Stimulated activated CD4-positive, alpha-beta T cell treated with anti-CD3 and anti-CD28 coated beads, TNF-alpha, amount 100 ng/mL, for 24 hours (primary cell): ENCODE measurements at places on chromosomes 13 and 19.

GRCh38 chr13:47146136-47146535 lies 249.3 kb upstream of the HTR2A start:
- DNase-seq, result no peak

GRCh38 chr19:40690050-40690692 lies at the start of gene NUMBL:
TSS of gene NUMBL (minus strand) at chr19:40690651. CDS start at chr19:40690483, 168 bp downstream.
- no peak for DNase-seq

GRCh38 chr13:59210543-59210942 lies 953.2 kb downstream of the DIAPH3 start:
- no peak for DNase-seq

DNA sequence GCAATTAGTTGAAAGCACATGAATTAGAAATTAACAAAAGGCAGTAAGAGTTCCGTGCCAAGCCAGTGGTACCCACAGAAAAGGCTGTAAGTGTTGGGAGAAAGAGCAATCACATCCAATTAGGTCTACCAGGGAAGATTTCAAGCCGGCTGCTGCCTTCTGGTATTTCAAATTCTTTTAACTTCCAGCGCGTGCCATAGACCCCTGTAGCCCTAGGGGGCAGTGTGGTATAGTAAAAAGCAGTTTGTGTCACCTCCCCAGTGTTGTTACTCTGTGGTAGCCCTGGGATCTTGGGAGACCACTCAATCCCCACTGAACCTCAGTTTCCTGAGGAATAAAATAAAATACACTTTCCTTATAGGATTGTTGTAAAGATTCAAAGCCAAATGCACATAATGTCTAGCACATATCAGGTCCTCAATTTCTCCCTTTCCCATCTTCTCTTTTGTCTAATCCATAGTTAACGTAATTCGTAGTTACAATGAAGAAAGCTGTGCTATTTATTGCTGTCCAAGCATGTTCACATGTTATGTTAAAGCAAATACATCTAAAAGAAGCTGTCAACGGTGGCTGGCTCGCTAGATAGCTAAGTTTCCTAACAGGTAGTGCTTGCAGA lies 230.2 kb downstream of the TDRD3 start:
- DNase-seq, result peak; percentile 2

DNA sequence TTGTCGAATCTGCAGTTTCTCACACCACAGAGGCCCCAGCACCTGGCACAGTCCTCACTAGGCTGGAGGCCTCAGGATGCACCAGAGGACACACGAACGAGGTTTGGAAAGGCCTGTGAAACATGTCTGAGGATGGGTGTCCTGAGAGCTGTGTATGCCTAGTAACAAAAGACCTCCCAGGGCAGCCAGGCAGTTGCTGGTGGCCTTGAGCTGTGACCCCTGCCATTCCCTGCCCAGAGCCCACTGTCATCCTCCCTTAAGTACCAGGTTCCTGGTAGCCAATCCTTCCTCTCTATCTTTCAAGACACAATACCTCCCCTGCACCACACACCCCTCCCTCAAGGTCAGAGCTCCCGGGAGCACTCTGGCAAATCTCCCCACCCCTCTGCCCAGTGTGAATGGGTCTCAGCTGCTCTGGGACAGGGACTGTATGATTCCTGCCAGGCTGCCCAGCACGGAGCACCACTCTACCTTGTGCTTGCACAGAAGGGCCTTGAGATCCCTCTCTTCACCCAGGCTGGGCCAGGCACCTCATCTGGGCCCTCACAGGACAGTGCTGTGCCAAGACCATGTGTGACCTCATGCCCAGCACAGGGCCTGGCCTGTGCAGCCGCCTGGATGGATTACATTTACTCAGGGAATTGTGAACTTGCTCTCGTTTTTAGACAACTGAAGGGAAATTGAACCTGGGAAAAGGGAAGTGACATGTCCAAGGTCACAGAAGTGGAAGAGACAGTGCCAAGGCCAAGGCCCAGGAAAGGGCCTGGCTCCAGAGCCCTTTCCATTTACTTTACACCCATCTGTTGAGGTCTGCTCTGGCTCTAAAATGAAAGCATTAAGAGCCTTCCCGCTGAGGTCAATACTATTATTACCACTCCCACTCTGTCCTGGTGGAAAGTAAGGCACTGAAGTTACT lies 2.2 kb downstream of the ZNF787 start:
- DNase-seq, result no peak

GRCh38 chr19:49212016-49212701 lies 54.6 kb downstream of the TRPM4 start:
- DNase-seq, result no peak

GRCh38 chr19:15812060-15812722 lies 3.3 kb downstream of the OR10H1 start:
- DNase-seq, result no peak

DNA sequence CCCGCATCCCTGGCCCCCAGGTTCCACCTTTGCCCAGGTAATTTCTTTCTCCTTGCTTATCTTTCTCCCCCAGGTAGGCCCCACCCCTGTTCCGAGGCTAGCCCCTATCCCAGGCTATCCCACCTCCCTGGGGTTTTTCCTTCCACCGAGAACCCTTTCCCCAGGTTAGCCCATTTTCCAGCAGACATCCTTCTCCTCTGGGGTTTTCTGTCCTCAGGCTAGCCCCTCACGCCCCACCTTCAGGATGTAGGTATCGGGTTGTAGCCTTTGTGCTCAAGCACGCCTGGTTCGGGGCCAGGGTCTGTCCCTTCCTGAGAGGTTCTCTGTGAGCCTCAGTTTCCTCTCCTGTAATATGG lies 837 bp downstream of the FSD1 start:
- DNase-seq, result no peak

DNA sequence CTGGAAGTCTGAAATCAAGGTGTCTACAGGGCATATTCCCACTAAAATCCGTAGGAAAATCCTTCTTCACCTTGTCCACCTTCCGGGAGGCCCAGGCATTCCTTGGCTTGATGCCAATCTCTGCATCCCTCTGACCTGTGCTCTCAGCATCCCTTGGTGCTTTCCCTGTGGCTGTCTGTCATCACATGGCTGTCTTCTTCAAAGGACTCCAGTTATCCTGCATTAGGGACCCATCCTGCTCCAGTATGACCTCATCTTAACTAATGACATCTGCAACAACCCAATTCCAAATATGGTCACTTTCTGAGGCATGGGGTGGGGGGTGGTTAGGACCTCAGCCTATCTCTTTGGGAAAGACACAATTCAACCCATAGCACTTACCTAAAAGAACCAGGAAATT lies 423.8 kb downstream of the IRS2 start:
- no peak for DNase-seq

- no peak for DNase-seq
Measured at GRCh38 chr13:112722433-112723263, 32.8 kb downstream of the ATP11A start.

DNA sequence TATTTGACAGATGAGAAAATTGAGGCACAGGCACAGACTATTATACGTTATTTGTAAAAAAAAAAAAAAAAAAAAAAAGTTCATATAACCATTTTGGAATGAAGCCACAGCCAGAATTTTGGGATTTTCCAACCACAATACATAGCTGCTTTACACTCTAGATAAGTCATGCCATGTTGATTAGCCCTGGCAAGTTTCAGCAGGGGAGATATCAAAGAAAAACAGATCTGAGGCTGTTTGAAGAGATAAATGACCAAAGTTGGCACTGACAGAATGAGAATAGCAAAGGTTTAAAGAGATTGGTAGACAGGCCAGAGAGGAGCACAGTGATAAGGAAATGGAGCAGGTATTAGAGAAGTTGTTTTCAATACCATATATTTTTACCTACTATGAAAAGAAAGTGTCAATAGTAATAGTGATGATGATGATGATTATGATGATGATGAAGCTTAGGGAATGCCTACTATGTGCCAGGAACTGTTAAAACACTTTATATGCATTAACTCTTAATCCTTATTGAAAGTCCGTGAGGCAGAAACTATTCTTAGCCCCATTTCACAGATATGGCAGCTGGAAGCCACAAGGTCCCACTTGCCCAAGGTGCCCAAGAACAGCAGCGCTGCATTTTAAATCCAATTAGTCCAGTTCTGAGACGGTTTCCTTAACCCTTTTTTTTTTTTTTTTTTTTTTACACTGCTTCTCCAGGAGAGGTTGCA lies 105.5 kb downstream of the MBNL2 start:
- DNase-seq, result no peak

DNA sequence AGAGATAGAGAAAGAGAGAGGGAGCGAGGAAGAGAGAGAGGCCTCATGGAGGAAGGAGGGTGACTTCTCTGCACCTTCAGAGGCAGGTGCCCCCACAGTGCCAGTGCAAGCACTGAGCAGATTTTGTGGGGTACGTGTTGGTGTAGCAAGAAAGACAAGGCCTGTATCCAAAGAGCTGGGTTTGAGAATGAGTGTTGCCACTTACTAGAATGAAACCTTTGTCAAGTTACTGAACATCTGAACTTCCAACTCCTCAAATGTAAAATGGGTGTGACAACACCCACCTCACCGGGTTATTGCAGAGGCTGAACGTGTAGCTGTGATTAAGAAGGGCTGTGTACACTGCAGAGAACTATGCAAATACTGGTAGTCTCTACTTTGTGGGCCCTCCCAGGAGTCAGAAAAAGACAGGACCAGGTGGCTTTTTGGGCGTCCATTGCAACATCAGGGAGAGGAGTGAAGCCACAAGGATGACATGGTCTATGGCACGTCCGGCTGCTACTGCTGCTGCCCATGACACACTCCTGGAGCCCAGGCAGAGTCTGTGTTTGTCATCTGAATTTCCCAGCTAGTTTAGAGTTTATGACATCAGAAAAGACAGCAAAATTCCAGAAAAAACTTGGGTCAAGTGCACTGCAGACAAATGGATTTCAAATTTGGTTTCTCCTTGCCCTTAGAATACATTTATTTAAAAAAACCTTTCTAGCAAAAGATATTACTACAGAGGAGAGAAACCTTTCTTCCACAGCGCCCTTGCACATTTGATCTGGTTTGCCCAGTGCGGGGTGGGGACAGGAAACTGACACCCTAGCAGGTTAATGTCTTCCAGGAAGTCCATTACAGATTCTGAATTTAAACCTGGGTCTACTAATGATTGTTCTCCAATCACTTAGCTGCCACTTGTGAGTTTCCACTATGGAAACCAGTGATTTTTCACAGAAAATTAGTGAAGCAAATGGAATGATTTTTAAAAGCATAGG lies 54.0 kb upstream of the ATP12A start:
- DNase-seq, result no peak

GRCh38 chr13:49245101-49245500 lies 2.6 kb upstream of the CDADC1 start:
- no peak for DNase-seq

DNA sequence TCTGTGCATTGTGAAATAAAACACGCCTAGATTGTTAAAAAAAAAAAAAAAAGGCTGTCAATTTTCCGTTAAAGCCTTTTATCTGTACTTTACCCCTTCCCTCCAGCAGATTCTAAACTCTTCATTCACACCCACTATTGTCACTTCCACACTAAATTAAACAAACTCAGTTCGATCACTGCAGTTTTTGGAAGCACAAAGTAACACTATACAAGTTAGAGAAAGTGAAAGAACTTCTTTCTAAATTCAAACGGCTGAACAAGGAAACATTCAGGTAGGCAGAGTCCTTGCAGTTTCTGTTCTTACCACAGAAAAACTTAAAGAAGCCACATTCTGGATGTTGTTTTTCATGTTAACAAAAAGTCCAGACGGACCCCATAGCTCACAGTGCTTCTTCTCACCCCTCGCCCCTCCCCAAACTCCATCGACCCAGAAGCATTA lies 27.5 kb upstream of the UBE2L5 start:
- no peak for DNase-seq

DNA sequence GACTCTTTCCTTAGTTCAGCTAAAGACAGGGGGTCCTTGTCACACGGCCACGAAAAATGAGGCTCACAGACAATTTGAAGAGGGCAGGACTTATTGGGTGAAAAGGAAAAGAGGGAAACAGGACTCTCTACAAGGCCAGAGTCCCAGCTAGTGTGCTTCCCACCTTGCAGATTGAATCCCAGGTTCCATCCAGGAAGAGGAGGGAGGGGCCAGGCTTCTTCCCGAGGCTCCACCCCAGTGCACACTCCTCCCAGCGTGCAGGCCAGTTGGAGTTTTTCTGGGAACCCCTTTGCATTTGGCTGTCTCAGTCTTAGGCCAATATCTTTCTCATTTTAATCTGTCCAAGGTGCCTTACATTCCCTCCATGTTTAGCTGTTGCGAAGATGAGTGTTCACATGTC lies 106.8 kb downstream of the DNAJC3 start:
- no peak for DNase-seq

GRCh38 chr13:114077933-114078325 lies 54.5 kb downstream of the RASA3 start:
- DNase-seq, result no peak

DNA sequence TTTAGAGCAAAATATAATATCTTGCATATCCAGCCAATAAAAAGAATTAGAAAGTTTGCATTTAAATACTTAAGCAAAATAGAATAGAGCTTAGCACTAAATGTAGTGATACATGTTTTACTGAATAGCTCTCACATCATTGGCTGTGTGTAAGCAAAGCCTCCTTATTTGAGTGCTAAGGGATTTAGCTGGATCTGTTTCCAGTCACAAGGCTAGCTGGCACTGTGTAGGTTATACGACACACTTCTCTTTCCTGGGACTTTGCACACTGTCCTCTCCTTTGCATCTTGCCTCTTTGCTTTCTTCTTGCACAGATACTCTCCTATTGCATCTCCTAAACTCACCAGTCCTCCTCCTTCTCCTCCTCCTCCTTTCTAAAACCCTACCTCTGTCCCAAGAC lies 423.8 kb downstream of the KLF5 start:
- no peak for DNase-seq

- DNase-seq, result no peak
Measured at GRCh38 chr13:107625648-107626047, 589.7 kb downstream of the LIG4 start.

DNA sequence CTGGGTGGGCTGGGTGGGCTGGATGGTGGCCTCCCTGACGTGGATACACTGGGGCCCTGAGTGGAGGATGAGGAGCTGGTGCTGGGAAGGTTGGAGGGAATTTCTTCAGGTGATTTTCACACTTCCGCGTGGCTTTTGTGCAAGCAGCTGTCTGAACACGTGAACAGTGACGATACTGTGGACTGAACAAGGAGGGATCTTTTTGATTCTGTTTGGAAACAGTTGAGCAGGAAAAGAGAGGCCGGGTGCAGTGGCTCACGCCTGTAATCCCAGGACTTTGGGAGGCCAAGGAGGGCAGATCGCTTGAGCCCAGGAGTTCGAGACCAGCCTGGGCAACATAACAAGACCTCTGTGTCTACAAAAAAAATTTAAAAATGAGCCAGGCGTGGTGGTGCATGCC lies 9.1 kb upstream of the GTF2F1 start:
- DNase-seq, result no peak

GRCh38 chr13:34076319-34076718 lies 258.4 kb downstream of the RFC3 start:
- no peak for DNase-seq

- DNase-seq, result no peak
Measured at GRCh38 chr19:16373532-16373931, 48.9 kb downstream of the KLF2 start.

- no peak for DNase-seq
Measured at GRCh38 chr13:41284512-41285288, 21.3 kb upstream of the MTRF1 start.

- DNase-seq, result no peak
Measured at GRCh38 chr13:39036212-39036611, 1.7 kb downstream of the PROSER1 start.
